ENCODE measurements at places on chromosomes 1 and 21.

DNA sequence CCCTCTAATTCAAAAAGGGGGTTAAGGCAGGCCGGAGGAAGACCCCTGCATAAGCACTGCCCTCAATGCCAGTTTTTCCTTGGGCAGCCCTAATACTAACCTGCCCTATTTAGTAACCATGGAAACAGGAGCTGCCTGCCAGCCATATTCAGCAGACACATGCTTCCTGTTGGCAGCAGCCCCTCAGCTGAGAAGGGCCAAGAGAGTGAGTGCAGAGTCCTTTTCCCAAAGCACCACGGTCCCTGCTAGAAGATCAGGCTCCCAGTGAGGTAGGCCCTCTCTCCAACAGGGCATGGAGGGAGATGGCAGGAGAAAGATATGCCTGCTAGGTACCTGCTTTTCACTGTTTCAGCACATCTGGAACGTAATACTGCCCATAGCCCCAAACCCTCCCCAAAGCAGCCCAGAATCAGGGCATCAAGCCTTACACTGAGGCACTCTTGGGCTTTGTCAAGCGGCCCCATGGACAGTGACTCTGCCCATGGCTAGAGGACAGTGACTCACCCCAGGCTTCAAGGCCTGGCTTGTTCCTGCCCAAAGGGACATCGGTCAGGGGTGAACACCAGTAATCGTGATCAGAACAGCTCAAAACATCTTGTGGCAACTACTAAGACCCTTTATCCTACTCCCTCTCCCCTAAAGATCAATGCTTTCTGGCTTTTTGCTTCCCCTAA is 64.5 kb downstream of the BCAR3 start:
- DNase-seq, result no peak

- no peak for DNase-seq
These were observed 27.6 kb downstream of the FAAH start for GRCh38 chr1:46421739-46422138.

DNA sequence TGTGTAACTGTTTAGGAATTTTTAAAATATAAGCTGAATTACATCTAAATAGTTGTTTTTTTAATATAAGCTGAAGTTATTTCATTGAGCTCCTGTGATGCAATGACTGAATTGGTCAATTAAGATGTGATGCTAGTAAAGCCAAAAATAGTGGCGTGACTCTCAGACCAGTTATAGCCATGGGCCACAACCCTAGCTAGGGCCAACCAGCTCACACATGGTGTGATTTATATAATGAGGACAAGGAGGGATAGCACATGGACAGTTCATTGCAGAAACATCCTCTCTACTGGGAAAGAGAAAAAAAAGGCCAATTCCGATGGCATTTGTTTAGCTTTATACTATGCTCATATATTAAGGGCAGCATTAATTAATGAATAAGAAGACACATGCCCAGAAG is 119.3 kb upstream of the PROX1 start:
- DNase-seq, result no peak

- no peak for DNase-seq
These were observed 9.9 kb upstream of the TSNAX start for GRCh38 chr1:231518485-231519034.

DNA sequence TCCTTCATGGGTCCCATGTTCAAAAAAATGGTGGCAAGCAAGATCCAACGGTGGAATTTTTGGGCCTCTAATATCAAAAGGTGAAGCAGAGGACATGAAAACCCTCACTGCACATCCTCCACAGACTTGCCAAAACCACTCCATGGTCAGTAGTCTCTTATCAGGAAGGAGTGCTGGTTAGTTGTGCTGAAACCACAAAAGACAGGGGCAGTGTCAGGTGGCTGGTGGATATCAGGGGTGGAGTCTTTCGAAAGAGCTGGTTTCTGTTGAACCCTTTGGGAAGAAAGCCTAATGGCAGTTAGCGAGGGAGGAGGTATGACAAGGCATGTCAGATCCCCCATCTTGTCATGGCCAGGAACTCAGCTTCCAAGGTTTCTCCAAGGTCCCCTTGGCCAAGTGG is 395.9 kb upstream of the CAMK1G start:
- no peak for DNase-seq

DNA sequence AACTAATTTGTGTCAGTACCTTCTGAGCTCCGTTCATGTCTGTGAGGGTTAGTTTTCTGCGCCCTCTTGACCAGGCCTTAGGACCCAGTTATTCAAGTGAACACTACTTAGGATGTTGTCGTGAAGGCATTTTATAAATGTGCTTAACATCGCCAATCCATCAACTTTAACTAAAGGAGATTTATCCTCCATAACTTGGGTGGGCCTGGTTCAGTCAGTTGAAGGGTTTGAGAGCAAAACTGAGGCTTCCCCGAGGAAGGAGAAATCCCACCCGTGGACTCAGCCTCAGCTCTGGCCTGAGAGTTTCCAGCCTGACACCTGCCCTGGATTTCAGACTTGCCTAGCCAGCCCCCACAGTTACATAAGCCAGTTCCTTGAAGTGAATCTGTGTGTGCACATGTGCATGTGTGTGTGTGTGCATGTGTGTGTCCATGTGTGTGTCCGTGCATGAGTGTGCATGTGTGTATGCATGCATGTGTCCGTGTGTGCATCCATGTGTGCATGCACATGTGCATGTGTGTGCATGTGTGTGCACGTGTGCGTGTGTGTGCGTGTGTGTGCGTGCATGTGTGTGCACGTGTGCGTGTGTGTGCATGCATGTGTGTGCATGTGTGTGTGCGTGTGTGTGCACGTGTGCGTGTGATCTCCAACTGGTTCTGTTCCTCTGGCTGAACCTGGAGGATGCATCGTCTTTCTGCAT is 62.1 kb upstream of the PDE9A start:
- no peak for DNase-seq

GRCh38 chr1:92030656-92031107 is 897 bp downstream of the EPHX4 start:
- no peak for DNase-seq

All from stimulated activated CD4-positive, alpha-beta T cell treated with anti-CD3 and anti-CD28 coated beads, Interleukin-4, amount 100 ng/mL, for 48 hours (primary cell).